Amniotic epithelial cell (primary cell): ENCODE measurements at places on chromosomes 3 and 15.

GRCh38 chr3:140114789-140115080 is 179.8 kb downstream of the CLSTN2 start:
- DNase-seq, result no peak

- DNase-seq, result peak; percentile 37
Measured at GRCh38 chr3:145183261-145183660, 977.7 kb downstream of the PLOD2 start.

- no peak for DNase-seq
Measured at GRCh38 chr3:49906073-49906743, 2.5 kb upstream of the MST1R start.

DNA sequence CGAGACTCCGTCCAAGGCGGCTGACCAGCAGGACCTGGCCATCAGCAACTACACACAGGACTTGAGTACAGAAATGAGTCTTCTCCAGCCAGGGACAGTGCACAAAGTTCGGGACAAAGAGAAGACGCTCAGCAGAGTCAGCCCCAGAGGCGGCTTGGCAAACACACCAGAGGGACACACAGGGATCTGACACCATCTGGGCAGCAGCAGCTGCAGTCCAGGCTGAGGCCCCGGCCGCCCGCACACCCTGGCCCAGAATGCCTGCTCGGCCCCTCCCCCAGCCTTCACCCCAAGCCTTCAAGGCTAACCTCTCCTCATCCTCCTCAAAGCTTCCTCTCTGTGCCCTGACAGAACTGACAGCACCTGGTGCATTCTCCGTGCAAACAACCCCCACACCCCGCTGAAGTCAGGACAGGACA is 61.1 kb downstream of the XXYLT1 start:
- no peak for DNase-seq

GRCh38 chr15:46127361-46127874 is 492.6 kb downstream of the SQOR start:
- peak; percentile 73 for DNase-seq

GRCh38 chr3:187777331-187777941 is 32.2 kb upstream of the BCL6 start:
- DNase-seq, result no peak

GRCh38 chr3:184805351-184806038 is 6.5 kb upstream of the VPS8 start:
- peak; percentile 41 for DNase-seq

DNA sequence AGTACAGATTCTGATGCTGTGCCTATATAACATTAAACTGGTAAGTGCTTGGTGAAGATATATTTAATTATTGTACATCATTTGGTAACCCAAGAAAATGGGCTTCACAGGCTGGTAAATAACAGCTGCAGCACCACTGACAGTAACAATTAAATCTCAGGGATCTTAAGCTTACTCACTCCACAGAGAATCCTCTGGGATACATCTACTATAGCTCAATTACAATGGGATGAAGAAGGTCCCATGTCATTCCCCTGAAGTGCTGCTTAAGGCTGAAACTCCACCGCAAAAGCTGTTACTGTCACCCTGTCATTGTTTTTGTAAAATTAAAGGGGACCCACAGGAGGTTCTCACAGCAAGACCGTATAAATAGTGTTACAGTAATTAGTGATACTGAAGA is 153.0 kb downstream of the IMPG2 start:
- DNase-seq, result no peak

GRCh38 chr15:65626856-65627255 is 5.1 kb downstream of the SLC24A1 start:
- no peak for DNase-seq

GRCh38 chr3:133301194-133301593 is 98.7 kb upstream of the BFSP2 start:
- DNase-seq, result peak; percentile 78

DNA sequence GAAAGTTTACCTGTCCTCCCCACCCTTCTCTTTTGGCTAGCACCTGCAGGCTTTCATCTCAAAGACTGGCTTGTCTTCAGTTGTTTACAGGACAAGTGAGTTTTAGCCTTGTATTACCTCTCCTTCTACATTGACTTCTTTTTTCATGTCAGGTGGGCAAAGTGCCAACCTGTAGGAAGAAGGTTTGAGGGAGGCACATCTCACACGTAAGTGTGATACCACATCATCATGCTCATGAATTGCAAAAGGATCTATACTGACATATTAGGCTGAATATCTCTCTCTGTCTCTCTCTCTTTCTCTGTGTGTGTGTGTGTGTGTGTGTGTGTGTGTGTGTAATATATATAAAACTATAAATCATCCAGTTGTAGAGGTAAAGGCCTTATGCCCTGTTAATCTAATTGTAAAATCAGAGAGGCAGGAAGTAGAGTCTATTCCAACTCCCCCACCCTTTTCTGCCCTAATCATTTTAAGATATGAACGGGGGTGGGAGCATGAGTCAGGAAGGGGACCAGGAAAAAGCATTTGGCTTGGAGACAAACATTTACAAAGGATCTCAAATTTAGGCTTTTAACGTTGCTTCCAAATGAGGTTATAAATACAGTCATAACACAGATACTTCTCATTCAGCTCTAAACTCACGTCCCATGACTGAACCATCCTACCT is 107.0 kb upstream of the PFN2 start:
- no peak for DNase-seq

- DNase-seq, result no peak
Measured at GRCh38 chr3:47716656-47717055, 65.0 kb downstream of the SMARCC1 start.

DNA sequence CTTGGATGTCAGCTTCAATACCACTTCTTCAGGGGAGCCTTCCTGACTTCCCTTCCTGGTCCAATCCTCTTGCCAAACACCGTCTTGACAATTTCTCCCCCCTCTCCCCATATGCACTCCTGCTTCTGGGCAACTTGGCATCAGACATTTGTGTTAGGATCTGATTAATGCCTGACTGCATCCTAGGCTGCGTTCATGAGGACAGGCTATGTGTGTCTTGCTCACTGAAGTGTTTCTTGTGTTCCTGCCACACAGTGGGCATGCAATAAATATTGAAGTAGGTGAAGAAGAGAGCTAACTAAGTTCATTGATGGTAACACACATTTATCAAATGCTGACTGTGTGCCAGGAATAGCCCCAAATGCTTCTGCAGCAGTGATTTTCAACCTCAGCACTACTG is 36.4 kb upstream of the WNT5A start:
- no peak for DNase-seq

DNA sequence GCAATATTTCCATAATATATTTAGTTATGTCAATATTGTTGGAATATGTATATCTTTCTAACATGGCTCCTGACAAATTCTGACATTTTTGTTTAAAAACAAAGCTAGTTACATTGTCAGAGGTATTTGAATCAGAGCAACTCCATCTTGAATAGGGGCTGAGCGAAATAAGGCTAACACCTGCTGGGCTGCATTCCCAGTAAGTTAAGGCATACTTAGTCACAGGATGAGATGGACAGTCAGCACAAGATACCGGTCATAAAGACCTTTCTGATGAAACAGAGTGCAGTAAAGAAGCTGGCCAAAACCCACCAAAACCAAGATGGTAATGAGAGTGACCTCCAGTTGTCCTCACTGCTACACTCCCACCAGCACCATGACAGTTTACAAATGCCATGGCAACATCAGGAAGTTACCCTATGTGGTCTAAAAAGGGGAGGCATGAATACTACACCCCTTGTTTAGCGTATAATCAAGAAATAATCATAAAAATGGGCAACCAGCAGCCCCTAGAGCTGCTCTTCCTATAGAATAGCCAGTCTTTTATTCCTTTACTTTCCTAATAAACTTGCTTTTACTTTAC is 30.4 kb downstream of the RPL22L1 start:
- no peak for DNase-seq

- DNase-seq, result no peak
Measured at GRCh38 chr3:133117342-133117741, 79.2 kb downstream of the TMEM108 start.

- no peak for DNase-seq
Measured at GRCh38 chr3:143633816-143634215, 214.5 kb downstream of the SLC9A9 start.

- peak; percentile 76 for DNase-seq
Measured at GRCh38 chr15:70259028-70259424, 161.3 kb upstream of the TLE3 start.

GRCh38 chr3:88882121-88882520 is 225.3 kb upstream of the EPHA3 start:
- DNase-seq, result no peak

- peak; percentile 57 for DNase-seq
Measured at GRCh38 chr3:196837819-196838420, 29.8 kb upstream of the SENP5 start.

DNA sequence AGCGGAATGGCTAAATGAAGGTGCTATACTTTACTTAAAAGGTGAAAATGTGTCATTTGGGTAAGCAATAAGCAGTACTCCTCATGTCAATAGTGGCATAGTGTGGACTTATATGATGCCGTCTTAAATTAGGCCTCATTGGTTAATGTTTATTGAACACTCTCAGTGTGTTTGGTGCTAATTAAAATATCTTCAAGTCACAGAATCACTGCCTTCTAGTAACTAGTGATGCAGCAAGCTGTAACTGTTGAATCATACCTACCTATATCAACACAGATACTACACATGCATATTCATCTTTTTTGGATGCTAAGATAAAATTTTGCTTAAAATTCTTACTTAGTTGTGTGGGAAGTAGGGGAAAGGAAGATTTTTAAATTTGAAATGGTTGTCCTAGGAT is 30.7 kb downstream of the ARHGAP31 start:
- no peak for DNase-seq

- peak; percentile 42 for DNase-seq
Measured at GRCh38 chr3:61612211-61613194, 51.1 kb downstream of the PTPRG start.

DNA sequence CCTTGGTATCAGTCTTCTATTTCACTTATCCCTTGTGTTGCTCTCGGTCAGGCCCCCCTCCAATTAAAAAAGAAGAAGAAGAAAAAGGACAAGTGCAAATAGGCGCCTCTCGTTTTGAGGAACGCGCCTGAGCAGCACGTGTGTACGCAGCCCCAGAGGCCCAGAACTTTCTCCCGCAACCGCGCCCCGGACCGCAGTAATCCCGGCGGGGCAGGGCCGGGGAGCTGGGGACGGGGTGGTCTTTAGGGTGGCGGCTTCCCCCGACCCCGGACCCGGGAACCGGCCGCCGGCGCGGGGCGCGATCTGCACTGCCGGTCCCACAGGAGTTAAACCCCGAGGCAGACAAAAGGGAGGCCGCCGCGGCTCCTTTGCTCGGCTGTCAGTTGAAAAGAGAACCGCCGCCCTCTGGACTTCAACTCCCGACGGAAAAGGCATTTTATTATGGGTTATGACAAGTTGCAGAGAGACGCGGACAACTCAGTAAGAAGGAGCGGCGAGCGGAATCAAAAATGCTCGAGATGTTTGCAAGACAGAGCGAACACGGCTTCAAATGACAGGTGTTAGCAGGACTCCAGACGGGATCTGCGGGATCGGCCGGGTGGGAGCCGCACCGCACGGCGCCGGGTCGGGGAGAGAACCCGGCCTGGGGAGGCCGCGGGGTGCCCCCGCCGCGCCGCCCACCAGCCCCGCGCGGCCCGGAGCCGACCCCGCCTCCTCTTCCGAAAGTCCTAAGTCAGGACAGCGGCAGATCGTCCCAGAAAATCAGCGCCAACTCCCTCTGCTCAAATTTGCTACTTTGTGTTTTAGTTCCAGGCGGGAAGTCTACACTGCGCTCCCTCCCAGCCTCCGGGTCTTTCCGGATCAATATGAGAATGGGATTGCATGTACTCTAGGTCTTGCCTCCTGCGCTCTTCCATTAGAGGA is 79.0 kb downstream of the NR2F2 start:
- no peak for DNase-seq

GRCh38 chr3:3848923-3849275 is 49.7 kb downstream of the LRRN1 start:
- no peak for DNase-seq

GRCh38 chr15:56383010-56383409 is 17.8 kb downstream of the TEX9 start:
- no peak for DNase-seq

DNA sequence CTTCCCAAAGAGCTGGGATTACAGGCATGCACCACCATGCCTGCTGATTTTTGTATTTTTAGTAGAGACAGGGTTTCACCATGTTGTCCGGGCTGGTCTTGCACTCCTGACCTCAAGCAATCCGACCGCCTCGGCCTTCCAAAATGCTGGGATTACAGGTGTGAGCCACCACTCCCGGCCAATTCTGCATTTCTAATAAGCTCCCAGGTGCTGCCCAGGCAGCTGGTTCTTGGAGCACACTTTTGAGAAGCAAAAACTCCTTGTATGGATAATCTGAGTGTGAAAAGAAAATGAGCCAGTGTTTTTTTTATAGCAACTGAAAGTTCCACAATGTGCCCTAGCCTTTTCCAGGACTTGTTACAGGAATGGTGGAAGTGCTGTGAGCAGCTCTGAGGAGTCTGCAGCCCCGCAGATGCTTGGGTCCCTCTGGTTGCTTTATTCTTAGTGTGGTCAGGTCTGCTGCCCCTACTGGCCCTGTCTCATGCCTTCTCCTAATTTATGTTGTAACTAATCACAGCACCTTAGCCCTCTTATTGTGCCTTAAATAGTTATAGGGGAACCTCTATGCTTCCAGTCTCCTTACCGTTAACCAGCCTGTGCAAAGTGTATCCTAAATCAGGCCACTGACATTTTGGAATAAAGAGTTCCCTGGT is 13.5 kb upstream of the KCNAB1 start:
- no peak for DNase-seq

DNA sequence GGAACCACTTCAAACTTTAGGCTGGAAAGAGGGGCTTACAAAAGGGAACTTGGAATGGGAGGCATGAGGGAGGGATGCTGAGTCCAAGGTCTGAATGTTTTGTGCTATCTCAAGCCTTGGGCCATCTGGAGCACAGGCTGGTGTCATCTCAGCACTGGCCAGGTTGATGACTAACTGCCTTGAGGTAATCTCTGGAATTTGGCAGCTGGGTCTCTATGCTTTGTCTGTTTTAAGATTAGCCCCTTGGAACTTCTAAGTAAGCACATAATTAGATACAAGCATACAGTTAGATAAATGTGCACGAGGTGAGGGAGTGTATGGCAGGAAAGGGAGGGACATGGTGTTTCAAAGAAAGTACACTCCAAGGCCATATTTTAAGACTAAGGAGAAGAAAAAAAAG is 252.4 kb upstream of the CCDC54 start:
- peak; percentile 93 for DNase-seq

DNA sequence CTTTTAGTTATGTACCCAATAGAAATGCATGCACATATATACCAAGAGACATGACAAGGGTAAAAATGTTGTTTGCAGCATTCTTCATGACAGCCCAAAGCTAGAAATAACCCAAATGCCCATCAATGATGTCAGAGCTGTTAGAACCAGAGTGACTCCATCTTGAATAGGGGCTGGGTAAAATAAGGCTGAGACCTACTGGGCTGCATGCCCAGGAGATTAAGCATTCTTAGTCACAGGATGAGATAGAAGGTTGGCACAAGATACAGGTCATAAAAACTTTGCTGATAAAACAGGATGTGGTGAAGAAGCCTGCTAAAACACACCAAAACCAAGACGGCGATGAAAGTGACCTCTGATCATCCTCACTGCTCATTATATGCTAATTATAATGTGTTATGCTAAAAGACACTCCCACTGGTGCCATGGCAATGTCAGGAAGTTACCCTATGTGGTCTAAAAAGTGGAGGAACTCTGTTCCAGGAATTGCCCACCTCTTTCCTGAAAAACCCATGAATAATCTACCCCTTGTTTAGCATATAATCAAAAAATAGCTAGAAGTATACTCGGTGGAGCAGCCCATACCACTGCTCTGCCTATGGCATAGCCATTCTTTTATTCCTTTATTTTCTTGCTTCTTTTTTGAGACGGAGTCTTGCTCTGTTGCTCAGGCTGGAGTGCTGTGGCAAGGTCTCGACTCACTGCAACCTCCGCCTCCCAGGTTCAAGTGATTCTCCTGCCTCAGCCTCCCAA is 32.9 kb downstream of the ZBTB11 start:
- DNase-seq, result peak; percentile 89

GRCh38 chr3:43246976-43247375 is 39.4 kb upstream of the SNRK start:
- DNase-seq, result no peak
